ENCODE measurements at places on chromosomes 3 and 15.

DNA sequence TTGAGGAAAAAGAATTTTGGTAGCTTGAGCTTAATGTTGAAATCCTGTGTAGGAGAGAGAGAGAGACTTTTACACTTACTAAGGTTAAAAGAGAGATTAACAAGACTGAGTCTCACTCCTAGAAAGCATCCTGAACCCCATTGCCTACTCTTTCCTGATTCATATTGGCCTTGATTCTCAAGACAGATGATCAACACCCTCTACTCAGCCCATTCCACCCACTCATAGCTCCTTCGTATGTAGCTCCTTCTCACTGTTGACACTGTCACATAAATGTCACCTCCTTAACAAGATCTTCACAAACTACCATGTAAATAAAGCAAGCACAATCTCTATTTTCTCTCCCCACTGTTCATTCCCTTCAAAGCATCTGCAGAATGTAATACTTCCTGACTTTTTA, 574.6 kb upstream of the LMCD1 start:
- no peak for DNase-seq

DNA sequence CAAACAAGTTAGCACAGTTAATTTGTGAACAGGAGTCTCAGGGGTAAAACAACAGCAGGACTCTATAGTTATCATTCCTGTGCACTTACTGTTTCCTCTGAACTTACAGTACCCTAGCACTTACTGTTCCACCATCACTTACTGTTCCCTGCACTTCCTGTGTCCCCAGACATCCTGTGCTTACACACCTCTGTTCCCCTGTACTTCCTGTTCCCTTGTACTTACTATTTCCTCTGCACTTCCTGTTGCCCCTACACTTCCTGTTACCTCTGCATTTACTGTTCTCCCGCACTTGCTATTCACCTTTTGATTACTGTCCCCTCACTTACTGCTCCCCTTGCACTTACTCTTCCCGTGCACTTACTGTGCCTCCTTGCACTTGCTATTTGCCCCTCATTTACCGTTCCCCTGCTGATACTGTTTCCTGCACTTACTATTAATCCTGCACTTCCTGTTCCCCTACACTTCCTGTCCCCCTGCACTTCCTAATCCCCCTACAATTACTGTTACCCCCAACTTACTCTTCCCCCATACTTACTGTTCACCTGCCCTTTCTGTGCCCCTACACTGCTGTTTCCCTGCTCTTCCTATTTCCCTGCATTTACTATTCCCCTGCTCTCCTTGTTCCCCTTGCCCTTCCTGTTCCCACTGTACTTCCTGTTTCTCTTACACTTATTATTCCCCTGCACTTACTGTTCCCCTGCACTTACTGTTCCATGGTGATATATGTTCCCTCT, 30.3 kb downstream of the TPRA1 start:
- no peak for DNase-seq

DNA sequence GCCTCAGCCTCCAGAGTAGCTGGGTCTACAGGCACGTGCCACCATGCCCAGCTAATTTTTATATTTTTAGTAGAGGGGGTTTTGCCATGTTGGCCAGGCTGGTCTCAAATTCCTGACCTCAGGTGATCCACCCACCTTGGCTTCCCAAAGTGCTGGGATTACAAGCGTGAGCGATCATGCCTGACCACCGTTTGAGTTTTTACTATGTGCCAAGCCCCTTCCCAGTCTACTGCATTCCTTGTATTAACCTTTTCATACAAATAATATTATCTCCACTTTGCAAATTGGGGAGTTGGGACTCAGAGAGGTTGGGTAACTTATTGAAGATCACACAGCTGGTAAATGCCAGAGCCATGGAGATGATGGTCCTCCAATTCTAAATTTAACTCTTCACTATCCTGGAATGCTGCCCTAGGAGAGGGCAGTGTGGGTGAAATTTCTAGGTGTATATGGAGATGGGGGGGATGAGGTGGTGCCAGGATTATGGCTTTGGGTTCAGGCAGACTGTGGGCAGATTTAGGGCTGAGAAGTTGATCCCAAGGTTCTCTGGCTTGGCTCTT, 1.0 kb upstream of the PXK start:
- DNase-seq: no peak

DNA sequence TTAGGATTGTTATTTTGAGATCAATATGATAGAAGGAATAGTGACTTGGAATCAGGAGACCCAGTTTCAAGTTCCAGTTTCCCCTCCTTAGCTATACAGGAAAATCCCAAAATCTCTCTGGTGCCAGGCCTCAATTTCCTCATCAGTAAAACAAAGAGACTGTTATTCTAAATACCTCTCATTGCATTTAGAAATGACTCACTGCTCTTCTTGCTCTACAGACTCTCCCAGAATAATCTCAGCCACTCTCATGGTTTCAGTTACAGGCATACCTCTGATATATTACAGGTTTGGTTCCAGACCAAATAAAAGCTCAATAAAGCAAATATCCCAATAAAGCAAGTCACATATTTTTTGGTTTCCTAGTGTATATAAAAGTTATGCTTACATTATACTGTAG, 28.3 kb downstream of the IMPG2 start:
- DNase-seq: no peak

GRCh38 chr3:79167651-79168416, 600.0 kb downstream of the ROBO1 start:
- no peak for DNase-seq

All from NCI-H1048 (cell line).